A375 (cell line): ENCODE measurements at places on chromosomes 6 and 20. TPM values are rescaled to one million over a fixed set of nuclear protein-coding genes. Genes with fewer than 3 reads are reported as not detected.

SYCP2L gene
- 1.8 and 2.7 TPM in 2 replicates for total RNA-seq

TFAP2C gene
- 72.8 and 73.6 TPM in 2 replicates for total RNA-seq

FOXP4 gene
- total RNA-seq = 3.1 and 3.5 TPM in 2 replicates

PRR18 gene
- total RNA-seq = not detected in 2 replicates

ADTRP gene
- total RNA-seq = 1.1 and 1.4 TPM in 2 replicates

PCIF1 gene
- 13.1 and 14.9 TPM in 2 replicates for total RNA-seq

SAMD3 gene
- total RNA-seq = 0.19 and 0.64 TPM in 2 replicates

CDH26 gene
- total RNA-seq = 0.24 and 0.94 TPM in 2 replicates

CTCFL gene
- not detected in 2 replicates for total RNA-seq

HLA-DQA1 gene
- total RNA-seq = 1.9 and 2.0 TPM in 2 replicates

HTR1E gene
- total RNA-seq = not detected in 2 replicates

SLC22A1 gene
- total RNA-seq = 0.05 TPM in 1 of 2 replicates, not detected in the other

ENTPD6 gene
- 66.1 and 80.9 TPM in 2 replicates for total RNA-seq

TNFRSF6B gene
- total RNA-seq = 2.7 and 7.2 TPM in 2 replicates

DYNLT2 gene
- 1.5 and 1.6 TPM in 2 replicates for total RNA-seq

PPP1R10 gene
- total RNA-seq = 30.4 and 33.8 TPM in 2 replicates

ZKSCAN8 gene
- total RNA-seq = 9.1 and 12.7 TPM in 2 replicates

SIGLEC1 gene
- not detected in 2 replicates for total RNA-seq

SLC44A4 gene
- 0.37 TPM in 1 of 2 replicates, not detected in the other for total RNA-seq

TINAG gene
- total RNA-seq = not detected in 2 replicates

TMEM217 gene
- not detected in 2 replicates for total RNA-seq

RNF39 gene
- not detected in 2 replicates for total RNA-seq

FGD2 gene
- total RNA-seq = not detected in 2 replicates

BIRC7 gene
- total RNA-seq = 0.08 TPM in 1 of 2 replicates, not detected in the other

NOTCH4 gene
- total RNA-seq = 4.6 and 4.7 TPM in 2 replicates

LTA gene
- total RNA-seq = not detected in 2 replicates

LRRC1 gene
- total RNA-seq = 5.6 and 5.8 TPM in 2 replicates

UBD gene
- 0.40 and 1.4 TPM in 2 replicates for total RNA-seq

RIPPLY2 gene
- 0.11 TPM in 1 of 2 replicates, not detected in the other for total RNA-seq

UBE2V1 gene
- total RNA-seq = 155 and 173 TPM in 2 replicates

TUBB2B gene
- 10.4 and 10.9 TPM in 2 replicates for total RNA-seq

RAD21L1 gene
- not detected in 2 replicates for total RNA-seq

HLA-DRB1 gene
- 67.3 and 68.2 TPM in 2 replicates for total RNA-seq

KCNK16 gene
- total RNA-seq = not detected in 2 replicates

CYP24A1 gene
- 0.08 TPM in 1 of 2 replicates, not detected in the other for total RNA-seq

RBPJL gene
- total RNA-seq = not detected in 2 replicates

SPATA25 gene
- 2.6 and 3.1 TPM in 2 replicates for total RNA-seq

CCN6 gene
- 1.1 and 2.5 TPM in 2 replicates for total RNA-seq

C6orf15 gene
- total RNA-seq = not detected in 2 replicates

TMC2 gene
- not detected in 2 replicates for total RNA-seq

TMEM244 gene
- total RNA-seq = 0.75 TPM in 1 of 2 replicates, not detected in the other

GSS gene
- 137 and 143 TPM in 2 replicates for total RNA-seq

MYB gene
- 0.60 and 0.93 TPM in 2 replicates for total RNA-seq

HBS1L gene
- 54.5 and 55.5 TPM in 2 replicates for total RNA-seq

ZC2HC1B gene
- total RNA-seq = not detected in 2 replicates

SPO11 gene
- not detected in 2 replicates for total RNA-seq

STK35 gene
- total RNA-seq = 18.2 and 23.6 TPM in 2 replicates

SLC22A16 gene
- total RNA-seq = 0.13 TPM in 1 of 2 replicates, not detected in the other

CALHM5 gene
- total RNA-seq = 0.19 and 0.29 TPM in 2 replicates

TBPL1 gene
- 28.3 and 34.9 TPM in 2 replicates for total RNA-seq
